ENCODE measurements at places on chromosomes 16 and 17. TPM values are rescaled to one million over a fixed set of nuclear protein-coding genes. Genes with fewer than 3 reads are reported as not detected.

Gene TERB1
- not detected for polyA plus RNA-seq

- DNase-seq = no peak
These were observed 21.0 kb upstream of the TNS4 start for GRCh38 chr17:40522250-40522960.

- peak; percentile 36 for DNase-seq
These were observed 54.5 kb upstream of the MRC2 start for GRCh38 chr17:62572888-62573401.

- no peak for DNase-seq
These were observed 9.8 kb downstream of the OTOP3 start for GRCh38 chr17:74945543-74945942.

GRCh38 chr17:68384471-68384870, 72.8 kb downstream of the WIPI1 start:
- DNase-seq = no peak

- no peak for DNase-seq
These were observed 2.8 kb upstream of the SPATA2L start for GRCh38 chr16:89704281-89704680.

GRCh38 chr16:66414891-66415290, 12.2 kb upstream of the BEAN1 start:
- DNase-seq = no peak

DNA sequence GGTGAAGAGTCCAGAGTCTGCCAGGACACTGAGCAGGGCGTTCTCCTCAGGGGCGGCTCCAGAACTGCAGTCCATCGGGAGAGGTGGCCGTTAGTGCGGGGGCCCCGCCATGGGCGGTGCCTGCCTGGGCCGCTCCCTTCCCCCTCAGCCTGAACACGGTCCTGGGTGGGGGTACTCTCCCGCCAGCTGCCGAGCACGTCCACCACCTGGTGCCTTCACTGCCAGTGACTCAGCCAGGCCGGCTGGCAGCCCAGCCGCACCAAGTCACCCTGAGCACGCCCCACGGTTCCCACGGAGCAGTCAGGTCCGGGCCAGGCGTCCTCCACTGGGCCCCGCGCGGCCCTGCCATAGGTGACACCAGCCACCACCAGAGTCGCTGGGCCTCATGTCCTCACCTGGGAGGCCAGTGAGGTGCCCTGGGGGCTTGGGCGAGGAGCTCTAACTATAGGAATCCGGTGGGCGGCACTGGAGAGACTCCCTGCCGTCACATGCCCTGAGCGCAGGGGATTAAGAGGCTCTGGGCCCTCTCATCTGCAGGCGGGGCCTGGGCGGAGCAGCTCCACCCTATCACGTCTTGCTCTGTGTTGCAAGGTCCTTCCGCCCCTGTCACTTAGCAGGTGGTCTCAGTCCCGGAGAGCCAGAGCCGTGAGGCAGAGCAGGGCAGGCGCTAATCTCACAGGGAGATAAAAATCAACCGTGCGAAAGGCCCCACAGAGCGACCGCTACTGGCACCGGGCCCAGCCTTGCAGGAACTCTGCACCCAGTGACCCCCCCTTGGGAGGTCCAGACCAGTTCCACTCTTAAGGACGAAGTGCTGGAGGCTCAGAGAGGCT, 14.3 kb downstream of the PIEZO1 start:
- no peak for DNase-seq

- DNase-seq = no peak
These were observed 13.9 kb downstream of the PER1 start for GRCh38 chr17:8138374-8138671.

DNA sequence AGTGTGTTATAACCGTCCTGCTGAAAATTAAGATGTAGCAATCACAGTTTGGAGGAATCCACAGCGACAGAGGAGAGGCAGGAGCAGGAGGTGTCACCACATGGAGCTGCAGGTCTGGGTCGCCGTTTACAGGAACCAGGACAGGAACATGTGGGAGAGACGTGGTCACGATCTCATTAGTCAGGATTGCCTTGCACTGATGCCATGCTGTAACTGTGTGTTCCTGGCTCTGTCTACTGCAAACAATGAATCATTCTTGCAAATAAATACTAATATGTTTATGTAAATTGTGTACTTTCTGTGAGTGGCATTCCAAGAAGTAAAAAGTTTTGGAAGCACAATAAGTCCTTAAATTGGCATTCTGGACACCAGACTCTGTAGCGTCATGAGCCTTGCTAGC, 271.8 kb downstream of the CPPED1 start:
- DNase-seq = no peak

DNA sequence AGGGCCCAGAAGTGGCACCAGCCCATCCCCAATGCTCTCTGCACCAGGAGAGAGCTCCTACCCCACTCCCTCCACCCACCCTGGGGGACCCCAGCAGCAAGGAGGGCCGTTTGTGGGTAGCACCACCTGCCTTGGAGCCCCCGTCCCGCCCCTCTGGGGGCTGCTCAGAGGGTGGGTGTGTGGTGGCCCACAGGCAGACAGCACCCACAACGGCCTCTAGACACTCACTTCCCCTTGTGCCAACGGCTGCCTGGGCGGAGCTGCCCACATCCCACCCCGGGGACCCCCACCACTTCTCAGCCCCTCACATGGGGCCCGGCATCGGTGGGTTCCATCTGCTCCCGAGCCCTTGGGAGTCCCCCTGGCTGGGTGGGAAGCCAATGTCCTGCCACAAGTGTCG, 33.3 kb downstream of the BAHCC1 start:
- DNase-seq = no peak

DNA sequence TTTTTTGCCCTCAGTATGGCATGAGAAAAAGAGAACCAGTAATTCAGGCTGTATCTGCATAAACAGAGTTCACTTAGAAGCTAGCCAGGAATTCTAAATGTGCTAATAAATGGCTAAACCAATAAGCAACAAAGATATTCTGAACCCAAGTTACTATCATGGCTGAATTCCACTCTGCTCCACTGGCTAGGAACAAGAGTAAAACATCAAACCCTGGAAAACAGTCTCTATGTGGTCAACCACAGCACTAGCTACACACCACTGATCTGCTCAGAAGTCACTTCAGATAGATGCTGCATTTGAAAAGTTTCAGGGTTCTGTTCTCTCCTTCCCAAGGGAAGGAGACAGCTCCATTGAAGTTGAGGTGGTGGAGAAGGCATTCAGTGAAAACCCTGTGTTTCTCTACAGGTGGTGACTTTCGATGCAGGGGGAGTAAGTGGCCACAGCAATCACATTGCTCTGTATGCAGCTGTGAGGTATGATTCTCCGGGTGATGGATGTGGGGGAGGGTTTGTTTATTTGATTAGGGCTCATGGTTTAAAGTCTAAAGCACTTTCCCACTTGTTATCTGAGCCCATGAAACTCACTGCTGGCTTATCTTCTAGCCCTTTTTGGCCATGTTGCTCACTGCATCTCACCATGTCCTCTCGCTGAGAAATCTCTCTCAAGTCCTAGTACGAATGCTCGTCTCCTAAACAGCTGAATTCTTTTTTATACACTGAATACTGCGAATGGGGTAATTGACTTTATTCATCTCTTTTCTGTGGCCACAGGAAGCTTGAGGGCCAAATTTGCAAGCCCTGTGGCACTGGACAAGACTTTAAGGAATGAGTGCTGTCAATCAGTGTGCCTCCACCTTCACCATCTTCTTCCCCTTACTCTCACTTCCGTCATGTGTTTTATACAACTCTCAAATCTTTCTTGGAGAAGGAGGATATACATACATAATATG, 39.9 kb downstream of the CENPV start:
- DNase-seq = no peak

Gene SLC12A3
- 61.0 TPM for polyA plus RNA-seq

Gene CD300H
- not detected for polyA plus RNA-seq

- no peak for DNase-seq
These were observed 13.6 kb upstream of the EEF2K start for GRCh38 chr16:22192261-22193062.

Data from right renal cortex interstitium (tissue), 3 donors.